ENCODE measurements at places on chromosomes 16 and 17.
A peak's percentile ranks its signal among the peaks of the same experiment; 100 is the strongest.

DNA sequence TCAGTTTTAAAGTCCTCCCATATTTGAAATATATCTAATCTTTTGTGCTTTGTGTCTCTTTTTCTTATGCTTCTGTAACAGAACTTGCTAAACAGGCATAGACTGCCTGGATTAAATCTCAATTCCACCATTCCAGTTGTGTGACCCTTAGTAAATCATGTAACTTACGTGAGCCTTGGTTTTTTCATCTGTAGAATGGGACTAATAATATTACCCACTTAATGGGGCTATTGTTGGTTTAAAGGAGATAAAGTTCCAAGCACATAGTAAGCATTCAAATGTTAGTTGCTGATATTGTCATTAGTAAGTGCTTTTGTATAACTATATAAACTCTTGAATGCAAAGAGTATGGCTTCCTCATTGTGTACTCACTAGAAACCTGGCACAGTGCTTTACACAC is 5.9 kb upstream of the VWA3A start:
- DNase-seq, result no peak

GRCh38 chr17:21376759-21377690 is 868 bp downstream of the KCNJ12 start:
- DNase-seq, result peak; percentile 14

DNA sequence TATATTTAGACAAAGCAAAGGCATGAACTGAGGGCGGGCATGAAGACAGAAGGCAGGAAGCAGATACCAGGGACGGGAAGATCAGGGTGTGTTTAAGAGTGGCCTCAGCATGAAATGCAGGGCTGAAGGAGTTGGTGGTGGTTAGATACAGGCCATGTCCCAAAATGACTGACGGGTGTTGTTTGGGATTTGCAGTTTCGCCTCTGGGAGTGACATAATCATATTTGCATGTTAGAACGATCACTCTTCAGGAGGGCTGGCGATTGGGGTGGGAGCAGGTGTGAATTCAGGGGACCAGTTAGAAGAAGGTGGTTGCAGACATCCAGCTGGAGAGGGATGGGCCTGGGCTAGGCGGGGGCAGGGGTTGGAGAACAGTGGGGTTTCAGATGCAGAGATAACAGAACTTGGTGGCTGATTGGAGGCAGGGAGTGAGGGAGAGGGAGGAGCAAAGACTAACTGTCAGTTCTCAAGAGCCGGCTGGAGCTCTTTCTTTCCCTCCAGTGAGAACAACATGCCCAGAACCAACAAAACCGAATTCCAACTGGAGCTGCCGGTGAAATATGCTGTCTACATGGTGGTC is 27.2 kb upstream of the ITGAX start:
- no peak for DNase-seq

DNA sequence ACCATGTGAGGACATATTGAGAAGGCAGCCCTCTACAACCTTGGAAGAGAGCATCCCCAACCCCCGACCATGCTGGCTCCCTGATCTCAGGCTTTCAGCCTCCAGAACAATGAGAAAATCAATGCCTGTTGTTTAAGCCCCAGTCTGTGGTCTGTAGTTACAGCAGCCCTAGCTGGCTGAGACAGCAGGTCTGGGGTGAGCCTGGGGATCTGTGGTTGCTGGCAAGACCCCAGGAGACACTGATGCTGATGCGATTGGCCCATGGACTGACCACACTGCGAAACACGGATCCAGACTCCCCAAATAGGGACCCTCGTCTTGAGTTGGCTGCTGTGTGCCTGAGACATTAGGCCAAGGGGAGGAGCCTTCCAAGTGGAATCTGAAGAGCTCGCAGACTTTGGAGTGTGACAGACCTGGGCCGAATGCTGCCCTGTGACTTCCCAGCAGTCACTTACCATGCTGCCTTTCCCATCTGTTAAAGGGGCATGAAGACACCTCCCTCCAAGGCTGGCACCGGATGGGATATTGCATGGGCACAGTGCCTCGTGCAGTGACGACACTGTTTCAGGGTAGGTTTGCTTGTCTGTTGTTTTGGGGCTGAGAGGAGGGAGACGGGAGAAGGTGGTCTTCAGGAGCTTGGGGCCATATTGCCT is 147.8 kb upstream of the RPL38 start:
- DNase-seq, result no peak

DNA sequence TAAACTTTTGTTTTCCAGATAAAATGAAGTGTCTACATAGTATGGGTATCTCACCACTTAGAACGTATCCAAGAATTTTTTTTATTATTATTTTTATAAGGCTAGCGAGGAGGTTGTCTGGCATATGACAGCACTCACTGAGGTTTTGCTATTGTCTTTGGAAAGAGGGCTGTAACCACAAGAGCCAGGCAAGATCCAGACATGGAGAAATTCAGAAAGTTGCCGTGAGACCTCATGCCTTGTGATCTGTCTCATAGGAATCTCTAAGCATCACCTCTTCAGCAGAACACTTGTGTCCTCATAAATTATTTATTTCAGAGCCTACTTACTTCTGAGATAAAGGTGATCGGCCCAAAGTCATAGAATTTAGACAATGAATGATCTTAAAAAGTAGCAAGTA is 410.8 kb downstream of the CDH11 start:
- no peak for DNase-seq

- no peak for DNase-seq
Observed at GRCh38 chr17:58985367-58985766, 121.3 kb downstream of the TRIM37 start.

DNA sequence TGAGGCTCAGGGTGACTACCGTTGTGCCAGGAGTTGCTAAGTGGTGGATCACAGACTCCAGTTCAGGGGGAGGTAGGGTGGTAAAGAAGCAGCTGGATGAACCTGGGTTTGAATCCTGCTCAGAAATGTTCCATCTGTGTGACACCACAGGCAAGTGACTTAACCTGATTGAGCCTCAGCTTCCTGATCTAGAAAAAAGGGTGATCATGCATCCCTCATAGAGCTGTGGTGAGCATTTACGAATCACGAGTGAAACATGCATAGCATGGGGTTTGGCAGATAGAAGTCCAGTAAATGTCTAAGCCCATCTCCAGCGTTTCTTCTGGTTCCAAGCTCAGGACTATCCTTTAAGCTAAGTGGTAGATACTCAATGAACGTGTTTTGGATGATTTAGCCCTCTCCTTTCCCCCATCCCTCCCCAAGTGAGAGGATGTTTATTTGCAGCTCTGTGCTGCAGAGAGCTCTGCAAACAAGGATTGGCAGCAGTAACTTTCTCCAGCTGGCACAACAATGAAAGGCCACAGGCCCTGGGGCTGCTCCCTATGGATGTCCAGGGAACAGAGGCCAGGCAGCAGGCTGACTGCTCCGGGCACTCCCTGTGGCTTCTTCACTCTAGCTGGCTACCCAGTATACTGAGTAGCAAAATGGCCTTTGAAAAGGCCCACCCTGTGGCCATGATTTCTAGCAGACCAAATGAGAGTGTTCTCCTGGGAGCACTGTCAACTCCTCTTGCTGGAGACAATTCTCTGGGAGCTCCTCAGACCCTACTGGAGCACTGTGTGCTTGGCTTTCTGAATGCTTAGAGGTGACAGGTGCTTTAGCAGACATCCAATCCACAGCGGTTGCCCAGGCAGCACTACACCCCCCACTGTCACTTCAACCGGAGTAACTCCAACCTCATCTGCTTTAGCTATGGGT is 21.3 kb downstream of the CA4 start:
- no peak for DNase-seq

DNA sequence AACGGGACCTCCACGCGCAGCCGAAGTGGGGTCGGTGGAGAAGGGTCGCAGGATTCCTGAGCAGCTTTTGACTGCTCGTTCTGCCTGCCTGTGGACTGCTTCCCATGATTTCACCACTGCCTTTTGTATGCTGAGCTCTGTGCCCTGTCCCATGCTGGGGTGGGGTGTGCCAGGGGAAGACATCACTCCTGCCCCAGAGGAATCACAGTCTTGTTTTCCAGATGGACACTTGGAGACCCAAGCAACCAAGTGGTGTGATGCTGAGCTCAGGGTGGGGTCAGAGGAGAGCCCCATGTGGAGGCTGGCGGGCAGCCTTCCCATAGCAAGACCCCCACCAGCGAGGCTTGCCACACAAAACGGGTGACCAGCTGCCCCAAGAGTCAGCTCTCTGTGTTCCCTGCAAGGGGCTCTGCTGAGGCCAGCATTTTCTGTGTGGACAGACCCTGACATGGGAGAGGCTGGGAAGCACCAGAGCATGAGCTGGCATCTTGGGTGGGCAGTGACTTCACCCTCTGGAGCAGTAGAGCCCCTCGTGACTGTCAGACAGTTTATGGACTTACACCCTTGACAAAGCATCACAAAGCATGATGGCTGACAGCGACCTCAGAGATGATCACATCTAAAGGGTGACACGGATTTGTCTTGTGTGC is 111.9 kb downstream of the GNAO1 start:
- DNase-seq, result no peak

GRCh38 chr16:50059111-50059510 is 6.7 kb upstream of the HEATR3 start:
- DNase-seq, result no peak

DNA sequence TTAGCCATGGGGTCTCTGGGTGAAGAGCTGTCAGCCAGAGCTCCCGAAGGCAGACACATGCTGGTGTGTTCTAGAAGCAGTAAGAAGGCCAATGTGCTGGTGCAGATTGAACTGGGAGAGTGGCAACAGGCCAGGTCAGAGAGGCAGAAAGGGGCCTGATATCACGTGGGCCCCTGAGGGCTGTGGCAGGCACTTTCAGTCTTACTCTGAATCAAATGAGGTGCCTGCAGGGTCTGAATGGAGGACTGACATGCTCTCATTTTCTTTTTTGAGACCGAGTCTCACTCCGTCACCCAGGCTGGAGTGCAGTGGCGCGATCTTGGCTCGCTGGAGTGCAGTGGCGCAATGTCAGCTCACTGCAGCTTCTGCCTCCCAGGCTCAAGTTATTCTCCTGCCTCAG is 293.8 kb downstream of the ABCC12 start:
- no peak for DNase-seq

GRCh38 chr17:3693829-3694231 is 2.1 kb downstream of the P2RX5 start:
- DNase-seq, result peak; percentile 58

- no peak for DNase-seq
Observed at GRCh38 chr17:7644775-7645174, 6.0 kb upstream of the ATP1B2 start.

- no peak for DNase-seq
Observed at GRCh38 chr16:72482695-72483094, 310.7 kb upstream of the PMFBP1 start.

DNA sequence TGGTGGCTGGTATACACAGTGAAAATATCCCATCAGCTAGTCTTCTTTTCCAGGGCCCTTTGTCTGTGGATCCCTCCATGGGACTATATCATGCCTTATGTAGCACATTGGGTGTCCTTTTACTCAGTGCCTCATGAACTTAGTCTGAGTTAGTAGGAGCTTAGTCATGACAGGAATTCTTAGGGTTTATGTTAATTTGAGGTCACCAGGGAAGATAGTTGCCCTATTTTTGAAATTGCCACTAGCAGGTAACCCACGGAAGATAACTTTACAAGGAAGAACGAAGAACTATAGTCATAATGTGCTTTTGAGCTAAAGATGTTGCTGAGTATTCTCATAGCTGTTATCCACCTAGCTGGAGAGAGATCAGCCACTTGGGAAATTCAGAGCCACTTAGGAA is 14.8 kb upstream of the PLK1 start:
- no peak for DNase-seq

DNA sequence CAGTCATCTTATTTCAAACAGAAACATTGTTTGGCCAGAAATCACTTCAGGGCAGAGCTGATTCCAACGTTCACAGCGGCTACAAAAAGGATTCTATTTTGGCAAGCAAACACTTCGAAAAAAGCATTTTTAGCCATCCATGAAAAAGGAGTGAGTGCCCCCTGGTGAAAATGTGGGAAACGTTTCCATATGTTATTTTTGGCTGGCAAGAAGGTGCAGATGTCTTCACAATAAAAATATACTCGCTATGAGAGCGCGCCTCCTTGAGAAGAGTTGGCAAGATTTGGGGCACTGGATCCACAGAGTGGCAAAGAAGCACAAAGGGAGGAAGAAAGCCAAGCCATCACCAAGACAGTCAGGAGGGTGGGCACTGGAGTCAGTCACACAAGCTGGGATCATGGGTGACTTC is 191.1 kb downstream of the CHD9NB start:
- no peak for DNase-seq

- no peak for DNase-seq
Observed at GRCh38 chr17:78996781-78997201, 12.8 kb downstream of the CANT1 start.

DNA sequence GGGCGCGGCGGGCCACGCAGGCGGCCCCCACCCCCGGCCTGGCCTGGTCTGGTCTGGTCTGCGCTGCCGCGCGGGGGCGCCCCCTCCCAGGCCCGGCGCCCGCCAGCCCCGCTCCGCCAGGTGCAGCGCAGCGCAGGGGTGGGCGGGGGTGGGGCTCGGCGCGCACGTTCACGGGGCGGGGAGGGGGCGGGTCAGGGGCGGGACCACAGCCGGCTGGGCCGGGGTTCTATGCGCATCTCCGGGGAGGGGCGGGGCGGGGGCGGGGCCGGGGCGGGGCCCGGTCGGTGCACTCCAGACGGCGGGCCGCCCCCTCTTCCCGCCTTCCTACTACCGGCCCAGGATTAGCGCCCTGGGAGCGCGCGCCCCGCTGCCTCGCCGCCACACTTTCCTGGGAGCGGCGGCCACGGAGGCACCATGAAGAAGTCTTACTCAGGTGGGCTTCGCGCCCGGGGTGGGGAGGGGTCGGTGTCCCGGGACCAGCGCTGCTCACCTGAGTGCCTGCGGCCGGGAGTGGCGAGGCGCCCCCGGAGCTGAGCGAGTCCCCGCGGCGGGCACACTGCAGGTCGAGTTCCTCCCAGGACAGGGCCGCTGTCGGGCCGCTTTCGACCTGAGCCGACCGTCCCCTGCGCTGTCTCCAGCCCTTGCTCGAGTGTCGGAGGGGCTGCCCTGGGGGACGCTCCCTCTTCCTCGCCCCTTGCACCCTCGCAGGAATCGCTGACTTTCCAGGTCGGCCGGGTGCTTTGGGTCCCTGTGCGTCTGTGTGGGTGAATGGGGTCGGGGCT is 140.5 kb downstream of the SEC14L1 start:
- DNase-seq, result peak; percentile 67

DNA sequence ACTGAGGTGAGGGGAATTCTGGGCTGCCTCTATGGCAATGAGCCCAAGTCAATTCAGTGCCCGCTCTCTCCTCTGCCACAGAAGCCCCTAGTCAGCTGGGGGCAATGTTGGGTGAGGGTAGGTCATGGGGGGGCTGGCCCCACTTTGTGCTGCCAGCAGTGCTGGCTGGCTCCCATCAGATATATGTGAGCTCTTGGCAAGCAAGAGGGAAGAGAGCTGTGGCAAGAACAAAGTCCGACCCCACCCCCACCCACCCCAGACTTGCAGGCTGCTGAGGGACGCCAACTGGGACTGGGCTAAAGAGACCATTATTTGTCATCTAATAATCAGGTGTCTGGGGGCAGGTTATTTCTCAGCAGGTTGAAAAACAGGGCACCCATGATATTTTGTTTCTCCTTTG is 89.4 kb downstream of the YPEL2 start:
- no peak for DNase-seq

DNA sequence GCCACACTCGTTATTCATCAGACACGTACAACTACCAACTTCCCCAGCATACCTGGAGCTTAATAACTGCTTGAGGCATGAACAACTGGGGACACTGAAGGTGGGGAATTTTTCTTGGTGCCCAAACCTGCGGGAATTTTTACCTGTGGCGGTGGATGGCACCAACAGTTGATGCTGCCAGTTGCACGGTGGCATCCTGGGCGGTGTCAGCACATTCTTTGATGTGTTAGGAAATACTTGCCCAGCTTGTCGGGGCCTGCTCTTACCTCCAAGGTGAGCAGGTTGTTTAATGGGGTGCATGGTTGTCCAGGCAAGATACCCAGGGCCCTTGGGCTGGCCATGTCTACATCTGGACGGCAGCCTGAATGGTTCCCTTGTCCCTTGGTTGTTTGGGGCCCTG is 79.6 kb downstream of the CRISPLD2 start:
- no peak for DNase-seq

Data from stimulated activated CD4-positive, alpha-beta T cell treated with anti-CD3 and anti-CD28 coated beads, Interleukin-15, amount 100 ng/mL, for 24 hours (primary cell).